ENCODE measurements at places on chromosomes 12 and 14.
A peak's percentile ranks its signal among the peaks of the same experiment; 100 is the strongest.

GRCh38 chr14:87600240-87600639, 392.7 kb downstream of the GALC start:
- no peak for DNase-seq

GRCh38 chr12:108773798-108774788, 42.8 kb upstream of the CORO1C start:
- DNase-seq: peak; percentile 74

- DNase-seq: no peak
Measured at GRCh38 chr12:42625611-42626010, 36.1 kb upstream of the PRICKLE1 start.

DNA sequence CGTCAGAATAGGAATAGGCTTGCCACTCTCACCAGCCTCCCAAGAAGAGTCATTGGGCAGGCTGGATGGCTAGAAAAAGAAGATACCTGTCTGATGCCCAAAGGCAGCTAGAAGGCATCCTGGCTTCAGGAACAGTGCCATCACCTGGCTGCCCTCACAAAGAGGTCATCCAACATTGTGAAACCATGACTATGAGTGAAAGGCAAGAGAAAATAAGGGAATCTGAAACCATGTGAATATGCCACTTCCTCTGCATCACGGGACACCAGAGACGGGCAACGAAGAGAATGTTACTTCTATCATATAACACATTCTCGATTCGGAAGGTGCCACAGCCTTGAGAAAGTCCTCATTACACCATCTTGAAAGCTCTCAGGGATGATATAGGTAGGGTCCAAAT, 182.0 kb downstream of the DAD1 start:
- DNase-seq: no peak

GRCh38 chr14:75811872-75812499, 150.9 kb downstream of the TTLL5 start:
- DNase-seq: no peak

DNA sequence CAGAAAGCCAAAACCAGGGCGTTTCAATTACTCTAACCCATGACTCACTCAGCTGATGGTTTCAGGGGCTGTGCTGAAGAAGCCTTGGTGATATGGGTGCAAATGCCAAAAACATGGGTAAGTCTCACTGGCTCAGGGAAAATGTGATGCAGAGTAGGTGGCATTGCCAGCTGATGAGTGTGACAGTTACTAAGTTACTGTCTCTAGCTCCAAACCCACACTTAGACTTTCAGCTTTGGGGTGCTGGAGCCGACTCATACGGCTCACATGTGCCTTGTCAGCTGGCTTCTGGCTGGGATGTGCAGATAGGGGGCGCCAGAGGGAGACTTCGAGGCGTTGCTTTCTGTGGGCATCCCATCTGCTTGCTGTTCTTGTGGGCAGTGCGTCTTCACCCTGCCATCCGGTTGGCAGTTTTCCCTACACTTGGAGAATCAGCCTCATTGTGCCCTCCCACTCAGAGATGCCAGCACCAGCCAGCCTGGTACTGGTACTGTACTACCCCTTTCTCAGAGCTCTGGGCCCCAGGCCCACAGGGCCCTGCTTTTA, 11.1 kb upstream of the KRT7 start:
- no peak for DNase-seq

- DNase-seq: no peak
Measured at GRCh38 chr12:1881936-1882335, 36.5 kb downstream of the CACNA2D4 start.

DNA sequence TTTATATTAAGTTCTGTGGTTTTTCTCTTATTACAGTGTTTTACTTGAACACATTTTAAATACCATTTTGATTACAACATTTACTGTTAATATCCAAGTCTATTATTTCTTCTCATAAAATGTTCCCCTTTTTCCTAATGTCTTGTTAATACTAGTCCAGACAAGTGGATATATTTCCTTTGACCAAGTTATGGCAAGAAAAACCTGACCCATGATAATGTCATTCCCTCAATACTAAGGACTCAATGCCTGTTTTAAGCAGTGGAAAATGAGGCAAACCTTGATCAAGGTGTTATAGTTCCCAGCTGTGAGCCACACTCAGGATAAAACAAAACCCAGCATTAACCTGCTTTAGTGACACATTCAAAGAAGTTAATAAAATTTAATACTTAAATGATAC, 12.2 kb downstream of the TRMT5 start:
- no peak for DNase-seq

DNA sequence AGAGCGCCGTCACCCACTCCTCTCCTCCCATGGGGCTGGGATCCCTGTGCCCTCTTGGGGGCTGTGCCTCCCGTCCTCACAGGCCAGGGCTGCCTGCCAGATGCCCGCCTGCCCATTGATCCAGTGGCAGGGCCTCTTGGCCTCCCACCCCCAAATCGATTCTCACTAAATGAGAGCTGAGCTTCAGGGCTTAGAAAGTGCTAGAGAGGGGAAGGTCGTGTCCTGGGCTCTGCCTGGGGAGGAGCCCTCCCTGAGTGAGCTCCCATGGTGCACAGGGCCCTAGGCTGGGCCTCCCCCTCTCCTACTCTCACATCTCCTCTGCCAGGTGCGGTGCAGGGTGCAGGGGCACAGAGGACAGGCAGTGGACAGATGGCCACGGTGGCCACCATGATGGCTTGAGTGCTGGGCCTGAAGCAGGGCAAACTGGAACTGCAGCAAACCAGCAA, 9.2 kb downstream of the BEGAIN start:
- DNase-seq: no peak

GRCh38 chr12:49616533-49617219, 6.7 kb upstream of the PRPF40B start:
- no peak for DNase-seq

- DNase-seq: no peak
Measured at GRCh38 chr12:56084958-56085543, 5.1 kb downstream of the ERBB3 start.

- no peak for DNase-seq
Measured at GRCh38 chr12:65495233-65495632, 216.8 kb downstream of the MSRB3 start.

DNA sequence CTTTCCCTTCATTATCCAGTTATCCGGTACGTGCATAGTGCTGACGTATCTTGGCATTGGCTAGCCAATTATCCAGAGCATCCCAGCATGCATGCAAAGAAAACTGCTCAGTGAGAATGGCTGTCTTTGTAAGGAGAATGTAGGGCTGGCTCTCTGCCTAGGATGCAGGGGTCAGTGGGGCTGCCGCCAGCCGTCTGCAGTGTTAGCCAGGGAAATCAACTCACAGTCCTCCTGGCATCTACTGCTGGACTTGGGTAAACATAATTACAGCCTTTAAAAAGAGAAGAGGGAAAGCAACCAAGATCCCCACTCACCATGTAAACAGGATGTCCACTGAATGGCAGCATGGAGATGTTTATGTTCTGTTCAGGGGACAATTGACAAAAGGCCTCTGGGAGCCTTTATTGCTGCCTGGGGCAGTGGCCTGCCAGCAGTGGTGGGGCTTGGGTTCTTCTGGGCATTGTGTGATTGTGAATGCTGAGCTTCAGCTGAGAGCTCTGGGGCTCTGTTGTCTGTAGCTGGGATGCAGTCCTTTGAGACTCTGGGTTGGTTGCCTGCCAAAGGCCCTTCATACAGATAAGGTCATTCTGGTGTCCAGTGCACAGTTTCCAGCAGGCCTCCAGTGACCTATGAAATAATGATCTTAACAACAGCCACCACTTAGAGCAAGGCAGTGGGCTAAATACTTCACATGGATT, 121.8 kb downstream of the TBC1D30 start:
- no peak for DNase-seq

DNA sequence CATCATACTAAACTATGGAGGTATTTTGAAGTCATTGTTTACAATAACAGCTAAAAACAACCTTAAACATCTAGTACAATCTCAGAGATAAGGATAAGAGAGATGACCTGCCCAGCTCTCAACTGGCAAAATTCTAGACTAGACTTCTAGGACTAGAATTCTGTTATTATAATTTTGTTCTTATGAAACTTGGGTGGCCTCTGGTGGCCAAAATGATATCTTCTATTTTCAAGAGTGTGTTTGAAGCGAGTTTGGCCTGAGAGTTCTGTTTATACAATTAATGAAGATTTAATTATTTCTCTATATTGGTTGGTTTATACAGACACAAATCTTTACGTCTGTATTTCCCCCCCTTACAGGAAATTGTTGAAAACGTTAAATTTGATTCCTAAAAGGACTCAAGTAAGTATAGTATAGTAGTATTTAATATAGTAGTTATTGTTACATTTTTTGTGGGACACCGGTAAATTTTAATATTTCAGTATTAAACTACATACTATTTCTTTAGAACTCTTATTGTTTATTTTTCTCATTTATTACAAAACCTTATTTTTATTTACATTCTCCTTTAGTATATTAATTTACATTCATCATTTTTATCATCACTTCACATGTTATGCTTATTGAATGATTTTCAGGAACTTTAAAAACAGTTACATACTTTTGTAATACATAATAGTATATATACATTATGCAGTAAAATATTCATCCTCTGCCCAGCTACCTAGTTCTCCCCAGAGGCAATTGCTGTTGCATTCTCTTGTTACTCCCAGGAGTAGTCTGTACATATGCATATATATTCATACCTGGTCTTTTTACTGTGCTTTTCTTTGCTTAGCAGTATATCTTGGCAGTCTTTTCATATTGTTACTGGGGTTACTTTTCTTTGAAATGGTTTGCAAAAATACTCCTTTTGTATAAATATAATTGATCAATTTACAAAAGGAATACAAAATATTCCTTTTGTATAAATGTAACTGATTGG, 6.6 kb downstream of the PPHLN1 start:
- DNase-seq: peak; percentile 16

- DNase-seq: peak; percentile 85
Measured at GRCh38 chr12:130715998-130716968, at the start of gene RIMBP2. Gene RIMBP2 (minus strand): TSS chr12:130716299. CDS start chr12:130479013, 237,286 bp downstream.

DNA sequence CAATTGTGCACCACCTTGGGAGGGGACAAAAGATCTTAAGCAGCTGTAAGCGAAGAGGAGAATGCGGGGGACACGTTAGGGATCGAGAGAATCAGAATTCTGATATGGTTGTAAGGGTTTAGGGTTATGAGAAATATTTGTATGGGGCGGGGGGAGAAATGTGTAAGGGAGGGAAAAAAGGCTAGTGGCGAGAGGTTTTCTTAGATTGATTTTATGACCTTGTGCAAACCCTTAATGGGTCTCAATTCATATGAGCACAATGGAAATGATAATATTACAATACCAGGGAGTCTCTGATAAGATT, 396 bp downstream of the NDUFA9 start:
- DNase-seq: no peak

DNA sequence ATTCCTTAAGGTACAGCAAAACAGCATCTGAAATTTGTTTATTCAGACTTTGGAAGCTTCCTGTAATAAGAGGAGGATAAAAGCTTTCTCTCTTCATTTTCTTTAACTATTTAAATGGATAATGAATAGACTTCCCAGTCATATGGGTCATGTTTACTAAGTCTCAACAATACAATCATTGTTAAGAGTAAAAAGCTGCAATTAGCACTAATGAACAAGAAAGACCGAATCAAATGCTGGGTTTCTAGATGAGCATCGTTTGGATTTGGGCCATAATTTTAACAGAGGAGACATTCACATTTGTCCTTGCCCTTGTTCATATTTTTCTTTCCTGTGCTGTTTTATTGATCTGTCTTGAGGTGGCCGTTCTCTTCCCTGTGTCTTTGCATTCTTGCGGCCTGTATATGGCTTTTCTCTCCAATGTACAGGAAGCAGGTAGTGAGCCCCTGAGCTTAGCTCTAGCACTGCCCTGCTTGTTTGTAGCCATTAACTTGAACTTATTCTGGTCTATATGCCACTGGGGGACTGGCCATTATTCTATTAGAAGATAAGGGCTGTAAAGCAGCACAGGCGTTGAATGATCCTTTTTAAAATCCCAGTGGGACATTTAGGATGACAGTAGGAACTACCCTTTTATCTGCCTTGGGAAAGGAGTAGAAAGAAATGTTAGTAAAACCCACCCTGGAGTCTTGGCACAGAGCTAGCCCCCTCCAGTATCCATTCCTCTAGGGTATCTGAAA, 34.6 kb downstream of the ABHD12B start:
- no peak for DNase-seq

DNA sequence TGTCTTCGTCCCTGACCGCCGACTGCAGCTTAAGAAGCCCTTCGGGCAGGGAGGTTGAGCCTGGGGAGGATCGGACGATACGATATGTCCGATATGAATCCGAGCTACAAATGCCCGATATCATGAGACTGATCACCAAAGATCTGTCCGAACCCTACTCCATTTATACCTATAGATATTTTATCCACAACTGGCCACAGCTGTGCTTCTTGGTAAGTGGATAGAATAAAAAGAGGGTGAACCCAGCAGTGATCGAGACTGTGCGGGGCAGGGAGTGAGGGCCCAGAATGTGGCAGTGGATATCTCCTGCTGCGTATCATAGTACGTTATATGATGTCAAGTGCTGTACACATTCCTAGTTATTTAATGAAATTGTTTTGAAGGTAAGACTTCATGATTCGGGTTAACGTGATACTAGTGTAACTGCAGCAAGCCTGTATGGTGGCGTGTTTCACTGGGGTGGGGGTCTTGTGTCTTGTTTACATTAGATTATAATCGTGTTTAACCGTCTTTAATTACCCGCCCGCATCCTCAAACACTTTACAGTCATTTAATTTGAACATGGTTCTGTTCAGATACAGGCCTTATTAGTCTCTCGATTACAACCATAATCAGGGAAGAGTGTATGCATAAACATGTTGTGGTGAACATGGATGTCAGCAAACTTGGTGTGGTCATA, 1.3 kb downstream of the NAA30 start:
- no peak for DNase-seq

All from NCI-H2171 (cell line).